ENCODE measurements at places on chromosomes 6 and 20. TPM values are rescaled to one million over a fixed set of nuclear protein-coding genes. Genes with fewer than 3 reads are reported as not detected.

- H3K27ac ChIP-seq: no peak overlapping the region
- H3K4me1 ChIP-seq: peaks cover 10% of the 10 kb centered on the region
- DNase-seq: peak; percentile 60
Measured at GRCh38 chr6:11653028-11653583, 115.6 kb downstream of the TMEM170B start.

Gene KCNG1
- 2.3 TPM for total RNA-seq

DNA sequence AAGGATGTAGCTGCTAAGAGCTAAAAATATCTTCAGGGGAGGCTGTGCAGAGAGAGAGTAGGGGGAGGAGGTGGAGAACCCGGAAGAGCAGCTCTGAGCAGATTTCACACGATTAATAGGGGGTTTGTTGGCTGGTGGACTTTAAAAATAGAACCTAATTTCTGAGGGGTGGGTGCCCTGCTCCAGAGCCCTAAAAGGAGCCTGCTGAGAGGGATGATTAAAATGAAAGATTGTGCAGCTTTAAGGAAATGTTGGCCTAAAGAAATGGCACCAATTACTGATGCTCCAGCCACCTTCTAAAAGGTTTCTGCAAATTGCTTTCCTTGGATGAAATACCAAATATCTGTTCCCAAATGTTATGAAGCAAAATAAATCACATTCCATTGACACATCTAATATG, 202.8 kb upstream of the BTBD3 start:
- H3K27ac ChIP-seq: no peak overlapping the region
- no peaks in the 10 kb centered on the region for H3K27me3 ChIP-seq
- no peak overlapping the region for H3K4me3 ChIP-seq
- H3K4me1 ChIP-seq: no peaks in the 10 kb centered on the region

GRCh38 chr6:37258405-37259105, 611 bp upstream of the TMEM217 start:
- H3K4me3 ChIP-seq: peak overlapping the region; percentile 87
- H3K4me1 ChIP-seq: peaks cover 7% of the 10 kb centered on the region
- no peaks in the 10 kb centered on the region for H3K27me3 ChIP-seq
- no peaks in the 10 kb centered on the region for H3K36me3 ChIP-seq
- peak overlapping the region; percentile 90 for H3K27ac ChIP-seq
- DNase-seq: no peak

- no peak overlapping the region for H3K4me3 ChIP-seq
- no peaks in the 10 kb centered on the region for H3K36me3 ChIP-seq
- no peak for DNase-seq
- H3K27me3 ChIP-seq: no peaks in the 10 kb centered on the region
- H3K27ac ChIP-seq: no peak overlapping the region
- H3K4me1 ChIP-seq: no peaks in the 10 kb centered on the region
Measured at GRCh38 chr6:79455446-79455845, 81.8 kb downstream of the LCA5 start.

Gene MEI4
- total RNA-seq: 0.67 TPM

GRCh38 chr6:22612236-22612635, 42.9 kb downstream of the HDGFL1 start:
- no peaks in the 10 kb centered on the region for H3K27me3 ChIP-seq
- H3K36me3 ChIP-seq: no peaks in the 10 kb centered on the region
- H3K4me3 ChIP-seq: no peak overlapping the region
- no peak overlapping the region for H3K27ac ChIP-seq
- H3K4me1 ChIP-seq: no peaks in the 10 kb centered on the region

Measured in adrenal gland (tissue), 19 donors.